Skin of body (tissue), 3 donors: ENCODE measurements at places on chromosomes 2 and 18. TPM values are rescaled to one million over a fixed set of nuclear protein-coding genes. Genes with fewer than 3 reads are reported as not detected.

Gene COX7A2L
- 86.9 TPM for total RNA-seq

Gene CHRND
- total RNA-seq: 2.4 TPM

Gene CCBE1
- total RNA-seq: 9.3 TPM

Gene SIX2
- total RNA-seq: 0.39 TPM
